ENCODE measurements at places on chromosomes 7 and 10.

- DNase-seq = no peak
These were observed 272.7 kb downstream of the CAMK1D start for GRCh38 chr10:12622016-12622415.

DNA sequence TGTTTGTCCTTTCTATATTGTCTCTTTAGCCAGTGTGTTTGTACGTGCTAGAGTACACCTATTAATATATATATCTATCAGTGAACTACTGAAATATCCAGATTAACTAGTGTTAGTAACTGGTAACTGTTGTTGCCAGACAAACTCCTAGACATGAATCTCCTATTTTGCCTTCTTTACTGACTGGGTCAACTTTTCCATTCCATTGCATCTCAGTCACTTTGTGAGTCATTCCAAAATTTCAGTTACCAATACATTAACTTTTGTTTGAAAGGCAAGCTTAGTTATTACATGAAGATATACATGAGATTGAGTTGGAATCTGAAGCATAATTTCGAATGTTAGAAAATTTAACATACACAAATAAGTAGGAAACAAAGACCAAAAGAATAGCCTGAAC is 51.4 kb downstream of the BTAF1 start:
- no peak for DNase-seq

GRCh38 chr7:101896316-101896715 is 78.9 kb downstream of the CUX1 start:
- no peak for DNase-seq

DNA sequence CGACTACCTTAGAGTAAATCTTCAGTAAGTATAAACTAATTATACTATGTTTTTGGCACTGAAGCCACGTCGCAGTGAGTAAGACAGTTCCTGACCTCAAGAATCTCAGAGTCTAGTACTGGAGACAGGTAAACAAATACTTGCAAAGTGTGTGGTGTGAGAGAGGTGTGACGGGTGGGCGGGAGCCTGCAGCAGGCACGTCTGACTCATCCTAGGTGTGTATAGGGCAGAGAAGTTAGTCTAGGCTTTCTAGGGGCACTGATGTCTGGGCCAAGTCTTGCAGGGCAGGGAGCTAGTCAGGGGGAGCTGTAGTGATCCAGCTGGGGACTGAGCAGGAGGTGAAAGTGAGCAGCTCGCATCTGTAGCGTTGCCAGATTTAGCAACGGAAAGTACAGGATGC is 35.9 kb upstream of the SFTPD start:
- DNase-seq = peak; percentile 61

DNA sequence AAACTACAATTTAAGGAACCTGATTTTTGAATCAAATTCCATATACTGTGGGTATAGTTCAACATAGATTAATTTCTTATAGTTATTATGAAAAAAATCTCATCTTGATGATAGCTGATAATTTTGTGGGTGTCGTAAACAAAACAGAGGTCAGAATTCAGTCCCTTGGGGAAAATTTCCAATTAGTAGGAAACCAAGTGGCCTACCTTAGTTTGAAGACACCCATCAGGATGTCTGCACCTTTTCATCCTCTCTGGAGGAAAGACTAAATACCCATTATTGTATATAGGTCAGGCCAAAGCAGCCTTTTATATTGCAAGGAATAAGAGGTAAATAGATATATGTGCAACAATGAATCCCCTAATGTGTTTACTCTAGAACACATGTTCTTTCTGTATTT is 6.4 kb downstream of the IKZF1 start:
- no peak for DNase-seq

DNA sequence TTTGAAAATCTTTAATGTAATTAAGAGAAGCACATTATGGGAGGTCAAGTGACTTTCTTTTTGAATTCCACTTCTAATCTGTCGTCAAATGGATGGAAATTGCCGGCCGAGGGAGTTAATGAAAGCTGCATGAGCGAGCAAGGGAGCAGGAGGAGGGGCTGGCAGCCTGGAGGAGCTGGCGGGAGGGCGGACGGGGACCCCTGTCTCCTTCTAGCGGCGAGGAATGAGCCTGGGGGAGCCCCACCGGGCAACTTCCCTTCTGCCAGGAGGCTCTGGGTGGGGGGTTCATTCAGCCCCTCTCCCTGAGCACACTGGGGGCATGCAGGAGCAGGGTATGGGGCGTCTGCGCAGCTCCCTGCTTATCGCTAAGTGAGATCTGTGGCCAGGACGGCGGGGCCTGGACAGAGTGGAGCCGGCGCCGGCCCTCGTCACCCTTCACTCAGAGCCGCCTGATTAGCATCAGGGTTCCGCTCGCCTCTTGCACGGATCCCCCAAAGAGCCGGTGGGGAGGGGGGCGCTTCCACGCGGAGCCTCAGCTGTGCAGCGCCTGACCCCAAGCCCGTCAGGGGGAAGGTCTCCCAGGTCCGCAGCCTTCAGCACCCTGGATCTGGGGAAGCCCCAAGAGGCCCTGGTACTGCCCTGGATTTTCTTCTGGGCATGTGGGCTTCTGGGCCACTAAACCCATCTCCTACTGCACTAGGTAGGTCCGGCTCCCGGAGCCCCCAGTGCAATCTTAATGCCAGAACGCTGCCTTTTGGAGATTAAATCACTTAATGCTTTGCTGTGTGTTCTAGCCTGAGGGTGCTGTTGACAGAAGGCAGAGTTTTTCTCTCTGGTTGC is 680.8 kb downstream of the LRMDA start:
- no peak for DNase-seq

GRCh38 chr10:101014230-101014884 is 14.7 kb downstream of the LZTS2 start:
- peak; percentile 69 for DNase-seq

- no peak for DNase-seq
These were observed 2.4 kb downstream of the ADCK2 start for GRCh38 chr7:140674899-140675701.

DNA sequence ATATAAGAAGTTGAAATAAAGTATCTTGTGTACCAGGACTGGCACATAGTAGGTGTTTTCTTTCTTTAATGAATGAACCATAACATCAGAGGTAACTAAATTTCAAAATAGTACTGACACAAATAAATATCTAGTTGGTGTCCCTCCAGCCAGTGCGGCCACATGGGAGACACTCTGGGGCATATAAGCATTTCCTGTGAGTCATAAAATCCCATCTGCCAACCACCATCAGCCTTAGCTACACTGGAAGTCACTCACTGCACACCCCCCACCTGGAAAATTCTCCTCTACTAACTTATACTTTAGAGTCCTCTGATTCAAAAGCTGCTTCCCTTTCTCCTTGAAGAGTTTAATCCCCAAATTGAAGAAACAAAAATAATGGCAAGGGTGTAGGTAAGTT is 32.5 kb downstream of the DYDC1 start:
- no peak for DNase-seq

DNA sequence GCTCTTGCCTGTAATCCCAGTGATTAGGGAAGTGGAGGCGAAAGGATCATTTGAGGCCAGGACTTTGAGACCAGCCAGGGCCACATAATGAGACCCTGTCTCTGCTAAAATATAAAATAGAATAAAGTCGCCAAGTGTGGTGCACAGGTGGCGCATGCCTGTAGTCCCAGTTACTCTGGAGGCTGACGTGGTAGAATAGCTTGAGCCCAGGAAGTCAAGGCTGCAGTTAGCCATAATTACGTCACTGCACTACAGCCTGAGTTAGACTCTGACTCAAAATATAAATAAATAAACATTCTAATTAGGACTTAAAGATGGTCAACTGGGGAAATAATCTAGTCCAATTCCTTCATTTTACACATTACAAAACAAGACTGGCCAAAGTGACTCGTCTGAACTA is 768 bp downstream of the CHCHD2 start:
- no peak for DNase-seq

DNA sequence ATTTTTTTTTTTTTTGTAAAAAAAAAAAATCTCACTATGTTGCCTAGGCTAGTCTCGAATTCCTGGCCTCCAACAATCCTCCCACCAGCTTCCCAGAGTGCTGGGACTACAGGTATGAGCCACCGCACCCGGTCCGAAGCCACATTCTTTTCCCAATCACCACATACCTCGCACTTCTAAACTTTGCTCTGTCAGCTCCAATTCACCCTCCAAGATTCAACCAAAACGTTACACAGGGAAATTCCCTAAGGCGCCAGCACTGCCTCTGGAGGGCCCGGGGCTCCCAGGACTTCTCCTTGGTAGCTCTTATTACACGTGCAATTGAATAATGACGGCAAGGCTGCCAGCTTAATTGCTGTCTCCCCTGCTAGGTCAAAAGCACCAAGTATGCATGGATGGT is 10.3 kb upstream of the DNAAF5 start:
- DNase-seq = no peak

- no peak for DNase-seq
These were observed 60.6 kb upstream of the FRMD4A start for GRCh38 chr10:14391342-14391741.

- DNase-seq = no peak
These were observed 2.7 kb upstream of the CYP3A7 start for GRCh38 chr7:99737726-99738125.

- DNase-seq = no peak
These were observed 10.9 kb downstream of the C10orf71 start for GRCh38 chr10:49309691-49310411.

DNA sequence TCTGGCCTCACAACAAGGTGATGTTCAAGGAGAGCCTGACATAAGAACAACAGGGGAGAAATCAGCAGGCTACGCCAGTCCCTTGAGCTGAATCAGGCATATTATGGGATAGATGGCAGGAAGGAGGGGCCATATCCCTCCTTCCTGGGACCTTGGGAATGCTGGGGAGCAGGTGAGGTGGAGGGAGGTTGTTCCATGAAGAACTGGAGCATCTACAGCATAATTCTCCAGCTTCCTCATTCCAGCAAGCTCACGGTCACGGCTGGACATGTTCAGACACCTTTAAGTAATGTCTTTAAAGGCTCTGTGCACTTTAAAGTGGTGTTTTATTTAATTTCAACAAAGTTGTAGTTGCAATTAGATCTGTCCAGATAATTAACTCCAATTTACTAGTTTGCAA is 780.5 kb downstream of the TYW1 start:
- DNase-seq = no peak

DNA sequence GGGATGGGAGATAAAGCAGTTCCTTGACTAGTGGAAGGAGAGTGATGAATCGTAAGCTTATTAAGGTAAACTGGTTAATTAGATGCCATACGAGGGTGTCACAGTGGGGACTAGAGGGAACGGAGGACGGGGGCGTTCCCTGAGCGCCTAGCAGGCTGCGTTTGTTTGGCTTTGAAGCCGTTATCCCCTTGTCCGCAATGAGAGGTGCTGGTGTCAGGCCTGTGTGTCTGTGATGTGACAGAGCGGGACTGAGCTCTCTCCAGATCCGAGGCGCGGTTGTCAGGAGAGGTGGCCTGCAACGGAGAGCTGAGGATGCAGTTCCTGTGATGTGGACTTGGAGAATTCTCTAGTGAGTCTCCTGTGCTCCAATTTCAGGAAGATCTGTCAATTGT is 60.0 kb upstream of the PRPS1L1 start:
- DNase-seq = no peak

DNA sequence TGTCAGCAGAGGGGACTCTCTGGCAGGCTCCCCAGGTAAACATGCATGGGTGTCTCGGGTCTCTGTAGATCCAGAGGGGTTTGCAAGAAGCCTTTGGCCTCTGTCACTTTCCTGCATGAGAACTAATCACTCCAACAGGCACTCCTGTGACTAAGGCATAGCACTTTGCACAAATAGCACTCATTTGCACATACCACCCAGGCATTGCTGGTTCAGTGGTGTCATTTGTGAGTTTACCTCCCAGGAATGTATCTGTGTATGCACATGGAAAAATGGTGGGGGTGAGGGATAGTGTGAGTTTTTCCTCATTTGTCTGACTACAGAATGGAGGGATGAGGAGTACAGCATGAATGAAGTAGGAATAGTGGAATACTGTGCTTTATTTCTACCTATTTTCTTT is 39.5 kb downstream of the CNNM1 start:
- DNase-seq = no peak

DNA sequence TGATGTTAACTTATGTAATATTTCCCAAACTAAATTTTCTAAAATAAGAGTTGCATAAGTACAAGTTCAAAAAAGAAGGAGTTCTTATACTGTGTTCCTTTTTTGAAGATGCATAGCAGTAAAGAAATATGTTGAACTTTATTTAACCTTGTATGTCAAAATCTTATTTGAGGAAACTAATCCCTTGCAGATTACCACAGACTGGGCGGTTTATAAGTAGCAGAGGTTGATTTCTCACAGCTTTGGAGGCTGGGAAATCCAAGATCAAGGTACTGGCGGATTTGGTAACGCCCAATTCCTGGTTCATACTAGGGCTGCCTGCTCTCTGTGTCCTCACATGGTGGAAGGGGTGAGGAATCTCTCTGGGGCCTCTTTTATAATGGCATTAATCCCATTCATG is 68.5 kb downstream of the GNAT3 start:
- no peak for DNase-seq

DNA sequence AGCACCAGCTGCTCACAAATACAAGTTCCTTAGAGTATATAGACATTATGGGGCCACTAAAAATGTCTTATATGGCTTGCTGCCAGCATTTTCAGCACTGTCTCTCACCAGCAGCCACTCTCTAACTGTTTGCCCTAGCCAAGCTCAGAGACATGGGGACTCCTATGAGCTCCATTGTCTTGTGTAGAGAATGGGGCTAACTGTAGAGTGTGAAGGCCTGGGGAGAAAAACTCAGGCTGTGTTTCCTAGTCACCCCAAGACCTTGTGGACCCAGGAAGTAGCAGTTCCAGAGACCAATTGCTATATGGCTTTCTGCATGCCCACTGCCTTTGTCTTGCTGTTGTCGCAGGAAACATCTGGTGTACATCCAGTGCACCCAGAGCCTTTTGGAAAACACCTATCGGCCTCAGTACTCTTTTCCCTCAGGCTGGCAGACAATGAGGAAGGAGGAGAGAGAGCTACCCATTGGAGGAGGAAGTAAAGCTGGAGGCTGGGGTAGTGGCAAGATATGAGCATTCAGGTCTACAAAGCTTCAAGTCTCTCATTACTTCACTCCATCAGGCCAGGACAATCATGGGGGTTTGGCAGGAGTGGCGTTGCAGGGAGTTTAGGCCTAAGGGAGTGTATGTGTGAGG is 28.4 kb downstream of the ENTPD1 start:
- DNase-seq = no peak

GRCh38 chr10:14562218-14563075 is 212.2 kb downstream of the FAM107B start:
- DNase-seq = no peak

DNA sequence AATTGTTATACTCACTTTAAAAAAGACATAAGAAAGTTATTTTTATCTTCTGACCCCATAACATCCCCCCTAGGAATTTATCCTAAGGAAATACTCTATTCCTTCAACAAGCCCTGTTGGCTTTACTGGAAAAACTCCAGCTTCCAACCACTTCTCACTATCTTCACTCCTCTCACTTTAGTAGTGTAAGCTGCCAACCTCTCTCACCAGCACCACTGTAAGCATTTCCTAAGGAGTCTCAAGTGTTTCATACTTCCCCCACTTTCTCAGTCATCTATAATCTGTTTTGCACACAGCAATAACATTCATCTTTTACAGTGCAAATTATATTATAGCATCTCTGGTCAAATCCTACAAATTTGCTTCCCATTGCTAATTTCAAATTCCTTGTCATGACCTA is 45.8 kb downstream of the GPR85 start:
- no peak for DNase-seq

GRCh38 chr10:35933491-35933890 is 291.4 kb upstream of the FZD8 start:
- DNase-seq = no peak

Data from activated T-cell treated with anti-CD3 and anti-CD28 coated beads for 48 hours (primary cell).